Naive thymus-derived CD4-positive, alpha-beta T cell (primary cell): ENCODE measurements at places on chromosomes 5 and 9. TPM values are rescaled to one million over a fixed set of nuclear protein-coding genes. Genes with fewer than 3 reads are reported as not detected.

- no peak for DNase-seq
Observed at GRCh38 chr5:72372331-72372730, 52.2 kb downstream of the PTCD2 start.

DNA sequence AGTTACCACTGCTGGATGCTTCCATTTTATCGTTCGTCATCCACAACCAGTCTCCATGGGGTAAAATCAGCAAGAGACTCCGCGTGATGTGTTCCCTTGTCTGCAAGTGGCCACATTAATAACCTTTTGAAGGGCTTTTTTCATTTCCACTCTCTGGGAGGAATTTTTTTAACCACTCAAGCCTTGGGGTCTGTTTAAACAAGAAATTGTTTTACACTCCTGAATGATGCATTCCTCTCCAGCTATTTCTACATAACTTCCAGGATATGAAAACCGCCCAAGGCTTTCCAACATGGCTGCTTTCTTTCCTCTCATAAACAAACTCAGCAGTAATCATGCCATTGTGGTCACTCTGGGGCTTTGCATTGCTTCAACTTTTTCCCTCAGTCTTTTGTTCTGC, 217.2 kb upstream of the DAPK1 start:
- DNase-seq: no peak

DNA sequence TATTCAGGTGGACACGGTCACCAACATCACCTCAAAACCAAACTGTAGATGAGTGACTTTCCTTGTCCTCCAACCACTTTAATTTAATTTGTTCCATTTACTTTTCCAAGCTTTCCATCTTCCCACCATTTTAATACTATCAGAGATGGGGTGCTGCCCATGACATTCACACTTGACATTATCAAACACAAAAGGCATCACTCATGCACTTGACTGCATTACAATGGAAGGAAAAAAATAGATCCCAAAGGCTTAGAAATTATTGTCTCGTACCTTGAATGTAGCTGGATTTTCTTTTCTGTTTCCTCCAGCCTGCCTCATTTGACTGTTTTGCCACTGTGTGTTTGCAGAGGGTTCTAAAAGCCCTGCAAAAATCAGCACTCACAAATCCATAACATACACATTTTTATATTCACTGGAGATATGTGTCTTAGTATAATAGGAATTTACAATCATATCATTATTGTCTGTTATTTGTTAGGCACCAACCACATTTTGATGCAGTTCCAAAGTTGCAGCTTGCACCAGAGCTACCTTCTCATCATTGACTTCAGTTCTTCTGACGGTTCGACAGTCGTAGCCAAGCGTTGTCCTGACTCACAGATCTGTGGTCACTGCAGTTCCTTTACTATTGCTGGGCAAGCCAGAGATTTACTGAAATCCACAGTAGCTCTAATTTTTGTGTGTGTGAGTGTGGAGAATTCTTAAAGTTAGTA, 712.3 kb upstream of the WWC1 start:
- no peak for DNase-seq

- DNase-seq: no peak
Observed at GRCh38 chr5:154498591-154498990, 20.6 kb upstream of the HAND1 start.

DNA sequence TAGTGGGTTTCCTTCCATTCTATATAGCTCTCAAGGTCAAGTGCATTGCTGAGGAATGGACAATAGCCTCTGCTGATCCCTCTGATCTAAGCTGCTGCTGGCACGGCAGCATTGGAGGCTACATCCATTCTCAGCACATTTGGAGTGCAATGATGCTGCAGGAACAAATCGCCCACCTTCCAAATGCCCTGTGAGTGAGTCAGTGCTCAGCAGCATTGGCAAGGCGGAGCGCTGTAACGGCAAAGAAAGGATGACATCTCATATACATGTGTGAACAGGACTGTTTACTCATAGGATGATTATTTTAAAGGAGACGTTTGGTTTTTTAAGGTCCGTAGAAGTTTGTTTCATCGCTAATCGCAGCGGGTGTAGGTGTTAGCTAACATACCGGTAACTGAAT, 408.7 kb downstream of the ARHGEF28 start:
- DNase-seq: no peak

GRCh38 chr9:76605321-76605900, 146.4 kb downstream of the GCNT1 start:
- DNase-seq: no peak

GRCh38 chr9:105044518-105044917, 116.6 kb upstream of the ABCA1 start:
- DNase-seq: no peak

DNA sequence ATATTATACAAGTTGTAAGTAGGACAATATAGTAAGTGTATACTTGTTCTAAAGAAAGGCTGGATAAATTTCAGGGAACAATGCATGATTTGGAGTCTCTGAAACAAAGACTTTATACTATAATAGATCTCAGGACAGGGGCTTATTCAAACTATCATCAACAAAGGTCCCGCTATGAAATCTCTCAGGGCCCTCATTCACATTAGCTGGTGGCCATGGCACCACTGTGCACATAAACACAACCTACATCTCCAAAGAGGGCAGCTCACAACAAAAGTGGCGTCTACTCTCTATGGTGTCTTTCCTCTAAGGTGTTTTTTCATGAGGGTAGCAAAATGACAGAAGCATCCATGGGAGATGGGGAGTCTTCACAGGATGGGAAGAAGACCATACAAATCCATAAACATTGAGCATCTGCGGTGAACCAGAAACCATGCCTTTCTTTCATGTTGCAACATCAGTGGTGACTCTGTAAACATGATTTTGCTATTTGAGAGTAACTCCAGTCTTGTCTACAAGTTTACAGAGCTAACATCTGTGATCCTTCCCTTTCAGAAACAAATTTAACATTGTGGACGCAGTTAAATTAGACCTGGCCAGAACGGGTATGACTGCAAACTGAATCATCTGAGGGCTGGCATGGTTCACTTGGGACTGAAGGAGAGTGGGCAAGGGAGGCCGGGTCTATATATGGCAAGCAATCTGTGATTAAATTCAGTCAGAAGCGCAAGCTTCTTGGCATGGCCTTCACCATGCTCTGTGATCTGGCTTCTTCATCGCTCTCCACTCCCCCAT, 5.5 kb downstream of the TTLL11 start:
- no peak for DNase-seq

DNA sequence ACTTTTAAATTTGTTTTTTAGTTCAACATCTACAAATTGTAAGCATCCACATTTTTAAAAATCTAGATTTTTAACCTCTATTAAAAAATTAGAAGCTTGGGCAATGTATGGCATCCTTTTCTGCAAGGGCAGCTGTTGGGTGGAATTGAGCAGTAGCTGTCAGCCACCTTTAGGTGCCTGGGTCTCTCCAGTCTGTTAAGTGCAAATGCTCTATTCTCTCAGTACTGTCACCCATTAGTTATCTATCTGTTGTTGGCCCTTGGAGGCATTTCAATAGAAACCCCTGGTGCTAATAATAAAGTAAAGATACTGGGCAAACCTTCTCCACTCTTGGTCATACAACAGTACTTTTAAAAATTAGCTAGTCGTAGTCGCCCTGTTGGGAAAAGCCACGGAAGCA, 63.6 kb downstream of the PIP5K1B start:
- DNase-seq: no peak

GRCh38 chr5:72166070-72166979, 59.0 kb downstream of the MAP1B start:
- DNase-seq: no peak

GRCh38 chr5:123422433-123423277, 548 bp downstream of the CEP120 start:
- DNase-seq: no peak

DNA sequence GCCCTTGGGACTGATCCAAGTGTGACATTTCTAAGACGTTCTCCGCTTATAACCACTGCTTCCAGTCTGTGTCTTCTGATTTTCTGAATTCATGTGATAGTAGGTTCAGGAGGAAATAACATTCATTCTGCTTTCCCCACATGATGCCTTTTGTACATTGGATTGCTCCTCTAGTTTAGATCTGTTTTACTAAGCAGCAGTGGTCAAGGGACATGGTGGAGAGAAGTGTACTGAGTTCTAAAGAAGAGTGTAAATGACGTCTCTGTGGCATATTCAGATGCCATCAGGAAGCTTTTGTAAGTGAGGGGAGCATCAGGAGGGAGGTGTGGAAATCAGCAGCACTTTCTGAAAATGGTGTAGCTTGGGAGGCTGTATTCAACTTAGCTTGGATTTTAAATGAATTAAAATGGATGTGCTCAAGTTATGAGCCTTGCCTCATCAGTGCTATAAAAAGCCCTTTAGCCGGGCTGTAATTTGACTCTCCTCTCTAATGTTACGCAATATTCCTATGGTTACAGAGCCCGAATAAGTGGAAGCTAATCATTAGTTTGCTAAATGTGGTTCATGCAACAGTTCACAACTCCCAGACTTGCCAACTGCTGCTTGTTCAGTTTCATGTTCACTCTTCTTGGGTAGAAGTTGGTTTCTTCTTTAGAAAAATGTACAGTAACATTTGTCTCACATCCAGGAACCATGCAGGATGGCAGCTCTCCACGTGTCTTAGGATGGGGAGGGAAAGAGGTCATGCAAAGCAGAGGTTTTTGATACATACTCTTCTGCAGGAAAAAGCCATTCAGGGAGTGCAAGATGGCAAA, 281.3 kb downstream of the ARHGAP26 start:
- no peak for DNase-seq

GRCh38 chr9:79868567-79869189, 296.9 kb downstream of the TLE4 start:
- DNase-seq: no peak

- no peak for DNase-seq
Observed at GRCh38 chr5:6000867-6001266, 377.5 kb downstream of the MED10 start.

The NKD2 gene
- not detected for total RNA-seq

The LCN6 gene
- total RNA-seq: not detected in 2 replicates

The CAVIN4 gene
- not detected for total RNA-seq

The MPDZ gene
- total RNA-seq: not detected

The POLR1E gene
- total RNA-seq: 28.4 and 29.2 TPM in 2 replicates

The KIF2A gene
- total RNA-seq: 174 and 179 TPM in 2 replicates

The C9orf50 gene
- not detected for total RNA-seq

The TLX3 gene
- not detected in 2 replicates for total RNA-seq

The LAMC3 gene
- total RNA-seq: 0.07 TPM in 1 of 2 replicates, not detected in the other

The CLTB gene
- total RNA-seq: 63.8 and 64.1 TPM in 2 replicates

The CMYA5 gene
- total RNA-seq: 0.13 TPM

The CNTFR gene
- total RNA-seq: not detected in 2 replicates

The CAPSL gene
- total RNA-seq: not detected
